ENCODE measurements at places on chromosomes 3 and 15.

- no peak for DNase-seq
Measured at GRCh38 chr15:27433604-27434003, 462.6 kb downstream of the GABRG3 start.

DNA sequence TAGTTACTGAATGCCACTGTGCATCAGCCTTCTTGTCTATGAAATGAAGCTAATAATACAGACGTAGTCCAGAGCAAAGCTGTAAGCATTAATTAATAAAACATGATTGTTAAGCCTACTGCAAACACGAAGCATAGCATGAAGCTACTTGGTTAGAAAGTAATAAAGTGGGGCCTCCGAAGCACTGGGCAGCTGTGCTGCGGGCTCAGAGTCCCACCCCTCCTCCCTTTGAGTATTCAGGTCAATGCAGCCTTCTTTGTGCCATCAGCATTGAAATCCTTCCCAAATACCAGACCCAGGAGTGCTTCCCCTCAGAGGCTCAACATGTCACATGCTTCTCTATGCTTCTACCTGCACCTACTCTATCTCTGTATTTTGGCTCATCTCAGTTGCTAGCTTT is 1112.6 kb downstream of the IGSF11 start:
- no peak for DNase-seq

- DNase-seq = no peak
Measured at GRCh38 chr3:55718521-55718921, 231.4 kb upstream of the WNT5A start.

GRCh38 chr15:88303395-88303794 is 46.9 kb upstream of the NTRK3 start:
- DNase-seq = no peak

GRCh38 chr3:77412584-77412983 is 372.7 kb downstream of the ROBO2 start:
- DNase-seq = no peak

DNA sequence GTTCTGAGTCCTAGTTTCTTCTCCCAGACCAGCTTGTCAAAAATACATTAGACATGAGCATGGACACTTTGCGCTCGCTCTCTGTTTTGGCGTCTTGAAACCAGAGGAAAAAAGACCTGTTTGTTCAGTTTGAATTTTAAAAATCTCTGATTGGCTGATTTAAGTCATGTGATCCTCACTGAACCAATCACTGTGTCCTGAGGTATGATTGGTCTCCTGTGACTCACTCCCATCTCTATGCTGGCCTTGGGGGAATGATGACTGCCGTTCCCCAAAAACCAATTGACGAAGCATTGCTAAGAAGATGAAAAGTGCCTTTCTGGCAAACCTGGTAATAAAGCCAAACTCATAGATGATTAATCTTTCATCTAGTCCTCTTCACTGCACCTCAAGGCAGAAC is 256.5 kb downstream of the IL5RA start:
- DNase-seq = no peak

DNA sequence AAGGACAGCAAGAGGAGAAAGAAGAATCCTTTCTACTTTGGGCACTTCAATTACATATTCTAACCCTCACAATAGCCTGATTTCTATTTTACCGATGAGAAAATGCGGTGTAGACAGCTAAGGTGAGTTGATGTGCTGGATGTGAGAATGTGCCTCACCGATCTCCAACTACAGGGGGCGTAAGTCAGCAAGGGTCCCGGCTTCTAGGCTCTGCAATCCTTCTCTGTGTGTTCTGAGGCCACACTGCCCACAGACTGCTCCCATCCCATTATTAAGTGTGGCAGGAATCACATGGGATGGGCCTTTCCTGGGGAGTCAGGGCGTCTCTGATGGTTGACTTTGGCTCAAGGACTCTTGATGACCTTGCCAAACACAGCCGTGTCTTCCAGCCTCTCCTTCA is 23.6 kb upstream of the RPL35A start:
- DNase-seq = no peak

DNA sequence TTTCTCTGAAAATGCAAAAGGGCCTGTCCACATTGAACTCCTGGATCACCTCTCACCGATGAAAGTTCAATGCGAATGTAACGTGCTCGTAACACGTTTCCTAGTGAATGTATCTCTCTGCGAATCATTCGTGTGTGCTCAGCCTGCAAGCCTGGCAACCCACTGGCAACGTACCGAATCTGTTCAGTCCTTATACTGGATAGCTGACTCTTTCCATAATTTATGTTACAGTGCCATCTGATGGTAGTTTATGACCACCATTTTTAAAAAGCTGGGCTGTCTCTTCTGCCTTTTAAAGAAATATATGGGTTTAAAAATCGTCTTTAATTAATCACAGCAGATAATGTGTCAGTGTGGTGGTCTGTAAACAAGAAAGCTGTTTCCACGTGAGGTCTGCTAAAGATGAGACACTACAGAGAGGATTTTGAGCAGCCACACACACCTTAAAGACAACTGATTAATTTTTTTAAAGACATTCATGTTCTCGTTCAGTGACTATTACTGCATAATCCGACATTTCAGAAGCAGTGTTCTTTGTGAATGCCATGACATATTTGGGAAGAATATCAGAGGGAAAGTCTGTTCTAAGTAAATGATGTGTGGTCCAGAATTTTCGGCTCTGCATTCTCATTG is 69.4 kb upstream of the FOXP1 start:
- no peak for DNase-seq

DNA sequence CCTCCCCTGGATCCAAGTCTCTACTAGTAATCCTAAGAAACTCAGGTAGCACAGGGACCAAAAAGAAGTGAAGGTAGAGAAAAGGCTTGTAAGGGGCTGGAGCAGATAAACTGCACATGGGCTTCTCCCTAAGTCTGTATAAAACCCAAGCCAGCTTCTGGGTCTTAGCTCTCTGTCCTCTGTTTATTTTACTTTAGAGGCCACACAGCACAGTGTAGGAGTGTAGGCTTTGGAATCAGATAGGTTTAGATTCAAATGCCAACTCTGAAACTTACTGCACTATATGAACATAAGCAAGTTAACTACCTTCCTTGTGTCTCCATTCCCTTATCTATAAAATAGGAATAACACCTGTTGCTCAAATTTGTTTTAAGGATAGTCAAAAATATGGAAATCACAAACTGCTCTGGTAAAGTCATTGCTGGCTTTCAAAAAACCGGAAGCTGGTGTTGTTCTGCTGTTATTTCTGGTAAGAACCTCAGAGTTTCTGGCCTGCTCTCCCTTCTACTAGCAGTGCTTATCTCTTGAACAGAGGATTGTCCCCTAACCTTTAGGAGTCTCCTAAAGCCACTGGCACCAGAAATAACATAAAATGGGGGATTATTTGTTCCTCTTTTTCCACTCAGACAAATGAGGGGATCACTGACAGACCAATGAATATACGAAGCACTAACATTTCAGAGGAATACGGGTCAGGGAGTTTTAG is 33.8 kb downstream of the PIK3R4 start:
- no peak for DNase-seq

All from T follicular helper cell (primary cell).